ENCODE measurements at places on chromosomes 2 and 18.

GRCh38 chr2:2633017-2633416 lies 301.9 kb upstream of the MYT1L start:
- no peak for DNase-seq

DNA sequence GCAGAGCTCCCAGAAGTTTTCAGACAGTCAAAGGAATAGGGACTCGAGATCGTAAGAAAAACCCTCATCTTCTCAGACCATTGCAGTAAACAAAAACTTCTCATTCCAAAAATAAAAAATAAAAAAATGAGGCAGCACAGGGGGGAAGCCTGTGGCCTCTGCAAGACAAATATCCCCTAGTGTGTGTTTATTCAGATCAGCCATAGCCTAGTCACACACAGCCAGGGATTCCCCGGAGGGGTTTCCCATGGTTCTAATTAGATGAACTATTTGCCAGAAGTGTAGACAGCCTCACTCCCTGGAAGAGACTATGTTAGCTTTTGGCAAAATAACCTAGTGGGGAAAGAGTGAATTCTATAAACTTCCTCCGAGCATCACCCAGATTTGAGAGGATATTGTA lies 122.9 kb upstream of the KLF7 start:
- DNase-seq = no peak

- no peak for DNase-seq
These were observed 371.9 kb upstream of the KCNH7 start for GRCh38 chr2:163210430-163210918.

DNA sequence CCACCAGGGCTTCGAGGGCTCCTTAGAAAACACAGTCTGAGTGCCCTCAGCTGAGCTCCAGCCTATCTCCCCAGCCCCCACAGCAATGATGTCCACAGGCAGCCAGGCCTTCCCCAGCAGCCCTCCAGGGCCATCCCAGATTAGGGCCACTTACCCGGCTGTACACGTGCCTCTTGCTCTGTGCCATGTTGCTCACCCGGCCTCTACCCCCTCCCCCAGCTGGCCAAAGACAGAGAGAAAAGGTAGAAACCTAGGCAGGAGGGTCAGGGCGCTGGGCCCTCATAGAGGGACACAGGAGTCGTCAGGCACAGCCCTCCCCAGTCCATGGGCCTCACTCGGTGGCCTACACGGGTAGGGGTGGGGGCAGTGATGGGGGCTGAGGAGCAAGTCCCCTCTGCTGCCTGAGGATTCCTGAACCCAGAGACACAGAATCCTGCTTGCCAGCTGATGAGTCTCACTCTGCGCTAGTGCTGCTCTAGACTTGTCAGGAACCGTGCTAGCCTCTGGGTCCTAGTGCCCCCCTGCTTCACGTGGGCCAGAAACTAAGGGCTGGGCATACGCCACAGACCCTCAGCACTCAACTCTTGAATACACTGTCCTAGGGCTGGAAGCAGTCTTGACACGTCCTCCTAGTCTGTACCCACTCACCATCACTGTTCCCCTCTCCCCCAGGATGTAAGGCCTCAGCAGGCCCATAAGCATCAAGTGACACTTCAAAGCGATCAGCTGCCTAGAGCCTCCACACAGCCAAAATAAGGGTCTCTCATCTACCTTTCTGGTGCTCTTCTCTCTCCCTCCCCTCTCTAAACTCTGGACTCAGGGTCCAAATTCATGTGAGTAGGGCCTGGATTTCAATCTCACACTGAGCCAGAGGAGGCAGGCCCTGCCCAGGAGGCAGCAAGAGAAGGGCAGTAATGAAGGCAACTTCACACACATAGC lies at the start of gene DCTN1:
Gene DCTN1, minus strand, starts transcription at position 461 of the 939 bp plus-strand sequence. Its CDS starts 274 bp downstream, at position 187.
- DNase-seq = no peak

DNA sequence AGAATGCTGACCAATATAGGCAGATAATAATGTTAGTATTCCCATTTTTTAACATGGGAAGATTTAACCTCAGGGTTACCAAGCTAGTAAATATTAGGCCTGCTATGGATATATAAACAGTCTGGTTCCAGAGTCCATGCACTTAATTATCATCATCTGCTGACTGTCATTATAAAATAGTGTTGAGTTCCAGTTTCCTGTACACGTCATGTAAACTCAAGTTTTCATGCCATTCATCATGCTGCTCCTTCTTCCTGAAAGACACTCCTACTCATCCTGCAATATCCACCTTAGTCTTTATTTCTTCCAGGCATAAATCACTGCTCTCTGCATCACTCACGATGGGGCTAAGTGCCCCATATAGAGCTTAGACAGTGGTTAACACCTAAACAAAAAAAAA lies 420.8 kb upstream of the SPHKAP start:
- DNase-seq = no peak

- DNase-seq = no peak
These were observed 4.8 kb upstream of the MRPL44 start for GRCh38 chr2:223952280-223952968.

Data from stimulated activated CD8-positive, alpha-beta memory T cell treated with anti-CD3 and anti-CD28 coated beads, Interleukin-7, amount 100 ng/mL, for 48 hours (primary cell).